ENCODE measurements at places on chromosomes 2 and 18.

- DNase-seq = no peak
These were observed 54.3 kb downstream of the TMX3 start for GRCh38 chr18:68660354-68661183.

- DNase-seq = no peak
These were observed 101.4 kb downstream of the PTRHD1 start for GRCh38 chr2:24691806-24692205.

GRCh38 chr2:20130821-20131645 lies 79.6 kb upstream of the LAPTM4A start:
- no peak for DNase-seq

GRCh38 chr2:1283871-1284270 lies 129.4 kb upstream of the TPO start:
- no peak for DNase-seq

- DNase-seq = peak; percentile 57
These were observed 1.1 kb downstream of the ITGAV start for GRCh38 chr2:186590759-186591505.

GRCh38 chr2:12705230-12705629 lies 11.5 kb upstream of the TRIB2 start:
- no peak for DNase-seq

- DNase-seq = no peak
These were observed 23.9 kb downstream of the ANTXR1 start for GRCh38 chr2:69036926-69037325.

DNA sequence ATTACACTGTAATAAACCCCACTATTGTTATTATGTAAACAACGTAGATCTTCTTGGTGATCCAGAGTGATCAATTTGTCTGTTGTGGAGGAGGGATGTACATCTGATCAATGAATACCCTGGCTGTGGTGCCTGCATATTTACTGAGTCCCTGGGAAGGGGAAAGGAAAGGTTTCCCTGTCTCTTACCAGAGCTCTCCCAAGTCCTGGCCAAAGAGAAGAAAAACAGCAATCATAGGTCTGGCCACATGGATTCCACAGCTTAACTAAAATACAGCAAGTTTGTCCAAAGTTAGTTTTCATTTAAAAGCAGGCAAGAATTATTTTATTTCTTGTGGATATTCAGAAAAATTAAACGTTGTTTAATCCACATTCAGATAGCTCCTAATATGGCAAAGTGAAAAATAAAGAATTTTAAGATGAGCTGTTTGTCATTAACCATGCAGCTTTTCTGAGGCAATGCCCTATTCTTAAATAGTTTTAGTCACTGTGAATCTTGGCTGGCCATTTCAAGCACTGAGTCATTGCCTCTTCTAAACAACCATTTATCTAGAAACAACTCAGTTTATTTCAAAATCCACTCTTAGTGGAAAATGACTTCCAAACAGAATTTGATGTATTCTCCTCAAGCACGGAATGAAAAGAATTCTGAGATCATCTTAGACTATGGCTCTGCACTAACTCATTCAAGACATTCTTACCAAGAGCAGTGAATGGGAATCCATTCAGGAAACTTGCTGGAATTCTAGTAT lies 1004.4 kb upstream of the CDH2 start:
- no peak for DNase-seq

- DNase-seq = no peak
These were observed 171.2 kb downstream of the SP3 start for GRCh38 chr2:173793709-173794565.

GRCh38 chr2:227013330-227013729 lies 150.7 kb downstream of the COL4A4 start:
- no peak for DNase-seq

GRCh38 chr2:216796115-216796840 lies 63.6 kb downstream of the TNP1 start:
- DNase-seq = no peak

GRCh38 chr2:162258686-162259085 lies 15.4 kb upstream of the FAP start:
- DNase-seq = no peak

DNA sequence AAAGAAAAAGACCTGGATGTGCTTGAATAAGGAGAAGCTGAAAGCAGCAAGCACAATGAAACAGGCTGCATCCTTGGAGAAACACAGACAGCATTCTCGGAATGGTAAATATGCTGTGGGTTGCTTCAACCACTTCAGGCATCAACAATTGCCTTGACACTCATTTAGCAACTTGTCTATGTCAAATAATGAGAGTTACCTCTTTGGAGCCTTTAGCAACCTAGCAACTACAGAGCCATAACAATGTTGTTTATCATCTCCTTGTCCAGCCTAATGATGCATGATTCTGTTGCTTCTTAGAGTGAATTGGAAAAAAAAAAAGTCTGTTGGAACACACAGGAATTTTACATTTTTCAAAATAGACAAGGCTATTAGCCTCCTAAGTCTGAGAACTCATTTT lies 410.6 kb downstream of the PIK3C3 start:
- no peak for DNase-seq

DNA sequence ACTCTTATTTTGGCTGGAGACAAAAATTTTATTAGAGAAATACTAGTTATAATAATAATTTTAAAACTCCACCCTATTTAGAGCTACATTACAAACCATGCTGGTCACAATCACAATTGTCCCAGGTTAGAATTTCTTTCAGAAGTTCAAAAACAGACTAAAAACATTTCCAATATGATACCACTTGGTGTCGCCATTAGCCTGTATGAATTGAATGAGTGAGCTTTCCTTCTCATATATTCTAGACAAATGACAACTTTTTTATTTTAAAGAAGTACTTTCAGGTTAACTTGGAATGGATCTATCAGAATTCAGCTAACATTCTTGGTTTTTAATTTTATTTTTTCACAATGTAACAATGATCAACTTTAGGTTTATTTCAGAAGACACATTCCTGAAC lies 48.0 kb downstream of the SERPINB8 start:
- DNase-seq = no peak

DNA sequence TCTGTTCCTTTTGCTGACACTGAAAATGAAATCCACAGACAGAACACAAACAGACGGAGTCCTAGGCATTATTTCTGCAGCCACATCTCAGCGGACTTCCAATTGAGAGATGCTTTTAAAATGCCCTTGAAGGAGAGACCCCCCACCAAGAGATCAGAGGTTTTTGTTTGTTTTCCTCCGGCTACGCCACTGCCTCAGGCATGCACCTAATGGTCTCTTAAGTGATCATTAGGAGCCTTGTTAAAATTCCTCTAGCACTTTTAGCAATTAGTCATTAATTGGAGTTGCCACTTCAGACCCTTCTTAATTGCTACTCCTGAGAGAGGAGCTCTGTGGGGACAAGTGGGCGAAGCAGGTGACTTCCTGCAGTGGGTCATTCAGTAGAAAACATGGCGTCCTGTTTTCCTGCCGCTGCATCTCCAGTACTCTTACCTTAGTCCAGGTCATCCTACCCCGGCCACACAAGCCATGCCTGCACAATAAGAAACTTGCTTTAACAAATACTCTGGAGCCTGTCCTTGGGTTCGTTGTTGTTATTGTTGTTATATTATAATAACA lies 257.7 kb upstream of the CHAC2 start:
- no peak for DNase-seq

GRCh38 chr18:56569416-56569815 lies 69.0 kb downstream of the TXNL1 start:
- DNase-seq = no peak

DNA sequence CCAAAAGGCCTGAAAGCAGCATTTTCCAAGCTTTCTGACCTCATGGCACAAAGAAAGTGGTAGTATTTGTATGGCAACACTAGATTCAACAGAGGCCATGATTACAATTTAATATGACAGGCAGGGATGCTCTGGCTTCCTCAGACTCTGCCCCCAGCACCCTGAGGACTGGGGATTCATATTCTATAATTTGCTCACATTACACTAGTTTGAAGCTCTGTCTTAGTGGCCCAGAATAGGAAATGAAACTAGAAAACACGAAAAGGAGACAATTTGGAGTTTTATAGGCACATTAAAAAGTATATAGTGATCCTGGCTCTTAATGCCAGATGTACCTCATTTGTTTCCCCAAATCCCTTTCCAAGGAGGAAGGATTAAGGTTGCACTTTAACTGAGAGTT lies 173.0 kb upstream of the STK17B start:
- no peak for DNase-seq

DNA sequence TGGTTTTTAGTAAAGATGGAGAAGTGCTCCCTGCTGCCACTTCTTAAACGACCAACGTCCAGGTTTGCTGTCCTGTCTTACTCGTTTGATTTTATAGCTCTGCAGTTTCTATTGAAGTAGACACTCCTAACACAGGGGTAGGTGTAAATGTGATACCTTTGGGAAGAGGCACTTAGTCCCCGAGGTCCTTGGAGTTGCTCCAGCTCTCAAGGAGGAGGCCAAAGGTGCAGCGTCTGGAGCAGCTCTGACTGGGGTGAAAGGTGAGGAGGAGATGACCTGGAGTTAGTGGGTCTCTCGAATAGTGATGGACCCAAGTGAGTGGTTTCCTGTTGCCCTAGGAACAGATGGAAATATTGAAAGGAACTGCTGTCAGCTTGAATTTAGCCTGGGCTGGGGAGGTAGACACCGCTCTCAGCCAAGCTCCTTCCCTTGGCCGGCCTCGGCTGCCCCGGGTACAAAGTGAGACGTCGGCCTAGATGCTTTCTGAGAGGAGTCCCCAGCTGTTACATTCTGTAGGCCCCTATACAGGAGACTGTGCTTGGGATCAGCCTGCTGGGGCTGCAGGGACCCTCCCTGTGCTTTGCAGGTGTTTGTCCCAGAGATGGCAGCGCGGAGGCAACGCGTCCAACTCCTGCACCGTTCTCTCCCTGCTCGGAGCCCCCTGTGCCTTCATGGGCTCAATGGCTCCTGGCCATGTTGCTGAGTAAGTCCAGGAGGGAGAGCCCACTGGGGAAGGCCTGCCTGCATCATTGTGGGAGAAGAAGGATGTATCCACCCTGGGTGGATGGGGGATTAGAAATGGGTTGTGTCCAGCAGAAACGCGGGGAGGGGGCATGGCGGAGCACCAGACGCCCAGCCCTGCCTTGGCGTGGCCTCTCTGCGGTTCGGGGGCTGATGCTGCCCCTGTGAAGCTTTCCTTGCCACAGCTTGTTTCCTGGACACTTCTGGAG lies 5.4 kb downstream of the KHK start:
- DNase-seq = no peak

GRCh38 chr2:222819722-222820333 lies 41.0 kb upstream of the ACSL3 start:
- DNase-seq = no peak

- DNase-seq = no peak
These were observed 101.0 kb downstream of the EVA1A start for GRCh38 chr2:75459565-75460310.

Measured in right forelimb (tissue), 1 donor.